ENCODE measurements at places on chromosomes 1 and 21.

DNA sequence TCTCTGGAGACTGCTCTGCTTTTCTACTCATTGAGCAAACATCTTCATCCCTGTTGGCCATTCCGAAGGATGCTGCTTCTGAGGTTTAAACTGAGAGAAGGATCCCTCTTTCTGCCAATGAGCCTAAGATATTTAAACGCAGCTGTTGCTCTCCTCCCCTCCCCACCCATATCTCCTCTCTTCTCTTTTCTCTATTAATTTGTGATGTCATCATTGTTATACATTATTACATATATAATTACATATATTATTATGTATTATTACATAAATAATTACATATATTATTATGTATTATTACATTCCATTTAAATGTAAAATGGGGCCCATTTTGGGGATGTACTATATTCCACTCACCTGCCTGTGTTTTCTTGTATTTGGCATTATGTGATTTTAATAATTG is 82.7 kb upstream of the JUN start:
- H3K4me3 ChIP-seq, result no peak overlapping the region
- H3K27me3 ChIP-seq, result no peaks in the 10 kb centered on the region
- no peaks in the 10 kb centered on the region for H3K4me1 ChIP-seq
- no peaks in the 10 kb centered on the region for H3K36me3 ChIP-seq

- no peaks in the 10 kb centered on the region for H3K27me3 ChIP-seq
- H3K4me1 ChIP-seq, result peaks cover 15% of the 10 kb centered on the region
- DNase-seq, result peak; percentile 72
- H3K36me3 ChIP-seq, result no peaks in the 10 kb centered on the region
- peak overlapping the region; percentile 77 for H3K27ac ChIP-seq
- H3K4me3 ChIP-seq, result peak overlapping the region; percentile 31
Measured at GRCh38 chr1:59020151-59020997, 236.5 kb upstream of the JUN start.

- no peak overlapping the region for H3K4me3 ChIP-seq
- no peaks in the 10 kb centered on the region for H3K4me1 ChIP-seq
- H3K27me3 ChIP-seq, result no peaks in the 10 kb centered on the region
- no peak for DNase-seq
Measured at GRCh38 chr21:34733852-34734251, 65.1 kb downstream of the CLIC6 start.

GRCh38 chr1:150810958-150811659 is 3.0 kb upstream of the CTSK start:
- no peaks in the 10 kb centered on the region for H3K27me3 ChIP-seq
- H3K4me1 ChIP-seq, result peaks cover 11% of the 10 kb centered on the region
- H3K4me3 ChIP-seq, result no peak overlapping the region
- H3K36me3 ChIP-seq, result peaks cover 52% of the 10 kb centered on the region
- no peak overlapping the region for H3K27ac ChIP-seq

GRCh38 chr21:33856893-33857527 is 58.6 kb downstream of the ATP5PO start:
- H3K4me1 ChIP-seq, result no peaks in the 10 kb centered on the region
- no peak for DNase-seq
- H3K27ac ChIP-seq, result no peak overlapping the region

- no peak overlapping the region for H3K4me3 ChIP-seq
- no peak overlapping the region for H3K27ac ChIP-seq
- peaks cover 14% of the 10 kb centered on the region for H3K36me3 ChIP-seq
- DNase-seq, result no peak
Measured at GRCh38 chr1:91750398-91750996, 135.5 kb downstream of the TGFBR3 start.

GRCh38 chr1:169363046-169363730 is 4.4 kb downstream of the NME7 start:
- H3K36me3 ChIP-seq, result no peaks in the 10 kb centered on the region
- no peak for DNase-seq
- no peak overlapping the region for H3K4me3 ChIP-seq
- peaks cover 12% of the 10 kb centered on the region for H3K4me1 ChIP-seq

DNA sequence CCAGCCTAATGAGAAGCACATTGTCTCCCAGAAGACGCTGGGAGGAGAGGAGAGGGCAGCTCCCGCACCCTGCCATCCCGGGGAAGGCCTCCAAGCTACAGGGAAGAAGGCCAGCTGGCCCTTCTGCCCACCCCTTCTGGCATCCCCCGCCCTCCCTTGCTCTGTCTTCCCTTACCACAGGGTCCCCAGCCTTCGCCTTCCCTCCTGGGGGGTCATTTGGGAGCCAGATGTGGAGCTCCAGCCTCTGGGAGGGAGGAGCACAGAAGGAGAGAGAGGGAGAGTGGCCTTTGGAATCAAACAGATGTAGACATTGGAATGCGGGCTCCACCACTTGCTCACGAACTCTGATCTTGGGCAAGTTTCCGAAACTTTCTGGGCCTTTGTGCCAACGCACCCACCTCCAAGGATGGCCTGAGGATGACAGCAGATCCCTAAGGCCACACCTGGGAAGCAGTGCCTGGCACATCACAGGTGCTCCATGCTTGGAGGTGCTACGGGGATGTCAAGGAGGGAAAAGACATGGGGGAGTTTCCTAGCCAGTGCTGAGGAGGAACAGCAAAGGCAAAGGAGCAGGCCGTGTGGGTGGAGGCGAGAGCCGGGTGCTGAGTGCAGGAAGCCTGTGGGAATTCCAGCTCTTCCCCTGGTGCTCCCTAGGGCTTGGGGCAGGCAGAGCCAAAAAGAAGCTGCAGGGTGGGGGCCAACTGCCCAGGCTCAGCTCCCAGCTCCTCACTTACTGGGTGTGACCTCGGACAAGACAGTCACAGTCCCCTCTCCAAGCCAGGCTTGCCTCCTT is 23.1 kb upstream of the RSPO1 start:
- H3K4me3 ChIP-seq, result no peak overlapping the region
- no peak overlapping the region for H3K27ac ChIP-seq

GRCh38 chr21:41521489-41522027 is 13.6 kb upstream of the TMPRSS2 start:
- DNase-seq, result no peak
- no peaks in the 10 kb centered on the region for H3K36me3 ChIP-seq
- no peak overlapping the region for H3K4me3 ChIP-seq
- H3K4me1 ChIP-seq, result no peaks in the 10 kb centered on the region
- H3K27me3 ChIP-seq, result no peaks in the 10 kb centered on the region

DNA sequence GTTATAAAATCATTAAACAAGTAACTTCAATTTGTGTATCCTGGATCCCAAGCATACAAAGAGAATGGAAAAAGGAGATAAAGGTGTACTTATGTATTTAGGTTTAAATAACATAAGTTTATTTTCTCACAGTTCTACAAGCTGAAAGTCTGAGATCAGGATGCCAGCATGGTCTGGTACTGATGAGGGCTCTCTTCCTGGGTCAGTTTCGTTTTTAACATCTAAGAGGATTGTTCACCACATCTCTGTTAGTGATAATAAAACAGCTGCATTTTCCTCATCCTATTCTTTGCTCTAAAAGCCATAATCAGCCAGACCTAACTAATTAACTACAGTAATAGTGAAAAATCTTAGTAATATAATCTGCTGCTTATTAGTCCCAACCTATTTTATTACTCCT is 5.2 kb downstream of the EGLN1 start:
- no peak overlapping the region for H3K4me3 ChIP-seq
- no peak for DNase-seq
- no peak overlapping the region for H3K27ac ChIP-seq
- H3K36me3 ChIP-seq, result no peaks in the 10 kb centered on the region
- H3K4me1 ChIP-seq, result peaks cover 38% of the 10 kb centered on the region

DNA sequence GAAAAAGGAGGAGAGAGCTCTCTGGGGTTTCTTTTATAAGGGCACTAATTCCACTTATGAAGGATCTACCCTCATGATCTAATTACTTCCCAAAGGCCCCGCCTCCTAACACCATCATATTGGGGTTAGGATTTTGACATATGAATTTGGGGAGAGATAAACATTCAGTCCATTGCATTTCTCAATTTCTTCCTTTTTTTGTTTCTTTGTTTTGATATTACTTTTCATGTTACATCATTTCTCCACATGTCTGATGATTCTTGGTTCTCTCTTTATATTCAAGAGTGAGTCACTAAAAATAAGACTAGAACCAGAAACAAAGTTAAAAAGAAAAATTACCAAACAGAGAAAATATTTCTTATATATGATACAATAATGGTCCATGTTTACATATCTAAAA is 63.2 kb upstream of the DUSP10 start:
- no peaks in the 10 kb centered on the region for H3K27me3 ChIP-seq
- no peaks in the 10 kb centered on the region for H3K36me3 ChIP-seq
- H3K4me1 ChIP-seq, result peaks cover 2% of the 10 kb centered on the region
- H3K4me3 ChIP-seq, result no peak overlapping the region

- H3K4me1 ChIP-seq, result peaks cover 31% of the 10 kb centered on the region
- H3K36me3 ChIP-seq, result peaks cover 30% of the 10 kb centered on the region
- no peak overlapping the region for H3K4me3 ChIP-seq
- peak; percentile 54 for DNase-seq
Measured at GRCh38 chr1:25566730-25567341, 23.4 kb downstream of the LDLRAP1 start.

GRCh38 chr21:19608101-19608621 is 1204.6 kb upstream of the TMPRSS15 start:
- no peak overlapping the region for H3K27ac ChIP-seq
- H3K27me3 ChIP-seq, result no peaks in the 10 kb centered on the region
- no peaks in the 10 kb centered on the region for H3K36me3 ChIP-seq

GRCh38 chr21:16455526-16455925 is 725.7 kb downstream of the USP25 start:
- H3K4me1 ChIP-seq, result no peaks in the 10 kb centered on the region
- no peaks in the 10 kb centered on the region for H3K27me3 ChIP-seq
- H3K36me3 ChIP-seq, result no peaks in the 10 kb centered on the region
- H3K27ac ChIP-seq, result no peak overlapping the region
- no peak overlapping the region for H3K4me3 ChIP-seq

GRCh38 chr21:15445327-15445726 is 284.5 kb upstream of the USP25 start:
- no peak overlapping the region for H3K27ac ChIP-seq
- H3K4me3 ChIP-seq, result no peak overlapping the region
- H3K27me3 ChIP-seq, result no peaks in the 10 kb centered on the region
- H3K36me3 ChIP-seq, result no peaks in the 10 kb centered on the region
- H3K4me1 ChIP-seq, result peaks cover 5% of the 10 kb centered on the region
- no peak for DNase-seq

DNA sequence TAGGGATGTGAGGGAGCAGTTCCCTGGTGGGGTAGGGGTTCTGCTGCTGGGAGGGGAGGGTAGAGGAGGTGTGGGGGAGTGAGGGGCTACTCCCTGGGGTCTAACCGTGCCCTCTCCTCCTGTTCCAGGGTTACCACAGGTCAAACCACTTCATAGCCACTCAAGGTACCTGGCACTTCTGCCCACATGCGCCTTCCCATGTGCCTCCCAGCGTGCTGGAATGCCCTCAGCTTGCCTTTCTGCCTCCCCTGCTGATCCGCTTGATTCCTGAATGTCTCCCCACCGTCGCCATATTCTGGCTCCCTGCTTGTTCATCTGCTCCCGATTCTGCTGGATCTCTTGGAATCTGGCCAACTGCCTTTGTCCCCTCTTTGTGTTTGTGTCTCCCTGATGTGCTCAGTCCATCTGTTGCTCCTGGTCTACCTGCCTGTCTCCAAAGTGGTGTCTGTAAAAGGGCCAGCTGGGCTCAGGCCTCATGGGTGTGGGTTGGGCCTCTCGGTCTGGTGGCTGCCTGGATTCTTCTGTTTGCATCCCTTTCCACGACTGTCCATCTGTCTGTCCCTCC is 74.4 kb downstream of the PTPRU start:
- no peaks in the 10 kb centered on the region for H3K27me3 ChIP-seq
- H3K36me3 ChIP-seq, result peaks cover 29% of the 10 kb centered on the region
- no peak for DNase-seq
- H3K4me1 ChIP-seq, result no peaks in the 10 kb centered on the region

GRCh38 chr1:219940707-219941106 is 12.3 kb upstream of the SLC30A10 start:
- H3K4me3 ChIP-seq, result no peak overlapping the region
- no peaks in the 10 kb centered on the region for H3K36me3 ChIP-seq
- no peak overlapping the region for H3K27ac ChIP-seq
- H3K27me3 ChIP-seq, result no peaks in the 10 kb centered on the region

DNA sequence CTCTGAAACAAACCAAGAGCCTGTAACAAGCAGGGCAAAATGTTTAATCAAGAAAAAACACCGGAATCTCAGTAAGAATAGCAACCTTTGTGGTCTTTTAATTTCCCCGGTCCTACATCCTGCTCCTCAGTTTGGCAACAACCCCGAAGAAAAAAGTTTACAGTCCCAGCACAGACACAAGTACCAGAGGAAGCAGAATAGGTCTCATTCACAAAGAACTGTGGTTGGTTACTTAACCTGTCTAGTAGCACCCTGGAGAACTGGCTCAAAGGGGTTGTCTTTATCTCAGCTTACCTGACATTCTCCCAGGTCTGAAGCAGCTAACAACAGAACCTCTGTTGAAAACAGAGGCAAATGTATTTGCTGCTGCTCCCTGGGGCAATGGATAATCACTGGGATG is 399.3 kb downstream of the AJAP1 start:
- no peaks in the 10 kb centered on the region for H3K4me1 ChIP-seq
- no peaks in the 10 kb centered on the region for H3K27me3 ChIP-seq
- DNase-seq, result no peak
- no peak overlapping the region for H3K27ac ChIP-seq

GRCh38 chr21:42427809-42428419 is 24.2 kb downstream of the UBASH3A start:
- H3K27me3 ChIP-seq, result no peaks in the 10 kb centered on the region
- H3K4me1 ChIP-seq, result peaks cover 15% of the 10 kb centered on the region
- H3K4me3 ChIP-seq, result no peak overlapping the region
- no peaks in the 10 kb centered on the region for H3K36me3 ChIP-seq
- H3K27ac ChIP-seq, result no peak overlapping the region
- DNase-seq, result no peak

- no peaks in the 10 kb centered on the region for H3K27me3 ChIP-seq
- DNase-seq, result no peak
- peak overlapping the region; percentile 94 for H3K27ac ChIP-seq
- peaks cover 44% of the 10 kb centered on the region for H3K4me1 ChIP-seq
- H3K36me3 ChIP-seq, result no peaks in the 10 kb centered on the region
Measured at GRCh38 chr1:61081144-61081685, 1.1 kb upstream of the NFIA start.

DNA sequence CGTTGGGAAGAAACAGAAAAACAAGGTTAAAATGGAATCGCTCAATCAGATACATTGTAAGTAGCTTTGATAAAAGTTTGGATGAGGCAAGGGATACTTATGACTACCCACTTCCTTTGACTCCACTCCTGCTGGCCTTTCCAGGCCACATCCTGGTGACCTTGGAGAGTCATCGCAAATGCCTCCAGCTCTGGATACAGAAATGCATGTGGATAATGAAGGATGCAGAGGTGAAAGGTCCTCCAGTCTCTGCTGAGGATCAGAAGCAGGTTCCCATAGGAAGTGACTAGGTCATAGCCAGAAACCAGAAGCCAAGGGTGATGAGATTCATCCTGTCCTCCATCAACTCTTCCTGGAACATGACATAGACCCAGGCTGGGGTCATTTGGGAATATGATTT is 6.2 kb upstream of the CAMK1G start:
- no peak overlapping the region for H3K4me3 ChIP-seq
- no peaks in the 10 kb centered on the region for H3K36me3 ChIP-seq
- H3K27me3 ChIP-seq, result no peaks in the 10 kb centered on the region
- no peak for DNase-seq
- H3K27ac ChIP-seq, result no peak overlapping the region
